Stimulated activated CD4-positive, alpha-beta T cell treated with anti-CD3 and anti-CD28 coated beads, TNF-alpha, amount 100 ng/mL, for 48 hours (primary cell): ENCODE measurements at places on chromosomes 16 and 17.

DNA sequence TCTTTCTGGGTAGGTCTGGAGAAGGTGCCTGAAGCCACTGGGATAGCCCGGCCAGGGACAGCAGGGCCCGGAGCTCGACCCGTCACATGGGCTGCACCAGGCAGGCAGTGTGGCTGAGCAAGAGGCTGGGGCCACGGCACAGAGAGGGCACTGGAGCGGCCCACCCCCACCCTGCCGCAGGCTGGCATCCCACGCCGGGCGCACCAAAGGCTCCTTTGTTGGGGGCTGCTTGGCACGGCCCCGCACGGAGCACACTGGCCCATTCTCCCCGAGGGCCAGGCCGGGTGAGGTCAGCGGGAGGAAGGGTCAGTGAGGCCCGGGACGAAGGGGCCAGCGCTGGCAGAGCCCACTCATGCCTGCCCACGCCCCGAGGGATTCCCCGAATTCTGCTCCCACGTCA, 36.5 kb upstream of the PVALEF start:
- no peak for DNase-seq

- DNase-seq: no peak
Observed at GRCh38 chr17:74442670-74443515, 11.0 kb downstream of the GPRC5C start.

- no peak for DNase-seq
Observed at GRCh38 chr16:58085171-58085570, 44.0 kb downstream of the CFAP20 start.

DNA sequence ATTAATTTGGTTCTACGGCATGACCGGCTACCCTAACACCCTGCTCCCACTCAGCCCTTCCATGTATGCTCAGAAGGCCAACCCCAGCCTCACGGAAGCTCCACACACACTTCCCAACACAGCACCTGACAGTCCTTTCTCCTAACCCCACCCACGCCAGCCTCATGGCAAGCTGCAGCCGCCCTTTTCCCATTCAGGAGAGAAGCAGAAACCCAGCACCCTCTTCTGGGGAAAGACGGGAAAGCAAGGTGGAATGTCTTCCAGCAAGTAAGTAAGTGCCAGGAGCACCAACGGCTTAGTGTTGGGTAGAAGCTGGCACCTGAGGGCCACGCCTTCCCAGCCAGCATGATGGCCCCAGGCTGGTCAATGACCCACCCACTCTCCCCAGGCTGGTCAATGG, 32.1 kb downstream of the ABR start:
- DNase-seq: no peak

- no peak for DNase-seq
Observed at GRCh38 chr17:29169806-29170591, 10.2 kb downstream of the MYO18A start.

DNA sequence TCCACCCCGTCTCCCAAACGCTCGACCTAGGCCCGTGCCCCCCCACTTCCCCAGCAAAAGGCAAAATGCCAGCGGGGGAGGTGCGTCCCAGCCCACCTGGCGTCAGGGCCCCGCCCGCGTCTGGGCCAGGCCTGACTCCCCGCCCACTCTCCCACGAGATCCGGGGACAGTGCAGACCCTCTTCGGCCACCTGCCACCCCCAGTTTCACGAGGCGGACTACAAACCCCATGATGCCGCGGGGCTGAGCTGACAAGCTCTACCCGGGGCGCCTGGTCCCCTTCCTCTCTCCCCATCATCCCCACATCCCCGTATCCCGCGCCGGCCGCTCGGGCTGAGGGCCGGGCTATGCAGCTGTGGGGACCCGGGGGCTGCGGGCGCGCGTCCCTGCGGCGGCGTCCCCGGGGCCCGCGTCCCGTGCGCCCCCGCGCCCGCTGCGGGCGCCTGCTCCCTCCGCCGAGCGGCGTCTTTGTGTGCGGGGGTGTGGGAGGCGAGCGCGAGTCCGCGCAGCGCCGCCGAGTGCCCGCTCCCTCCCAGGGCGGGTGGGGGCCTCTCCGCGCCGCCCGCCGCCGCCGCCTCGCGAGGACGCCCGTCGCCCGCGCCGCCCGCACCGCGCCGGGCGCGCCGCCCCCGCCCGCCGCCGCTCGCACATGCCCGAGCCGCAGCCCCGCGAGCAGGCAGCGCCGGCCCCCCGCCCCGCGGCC, at the start of gene ANKRD13B:
Gene ANKRD13B, plus strand, starts transcription at position 283 of the 702 bp plus-strand sequence. CDS start 490 bp downstream, outside the sequence.
- DNase-seq: no peak

DNA sequence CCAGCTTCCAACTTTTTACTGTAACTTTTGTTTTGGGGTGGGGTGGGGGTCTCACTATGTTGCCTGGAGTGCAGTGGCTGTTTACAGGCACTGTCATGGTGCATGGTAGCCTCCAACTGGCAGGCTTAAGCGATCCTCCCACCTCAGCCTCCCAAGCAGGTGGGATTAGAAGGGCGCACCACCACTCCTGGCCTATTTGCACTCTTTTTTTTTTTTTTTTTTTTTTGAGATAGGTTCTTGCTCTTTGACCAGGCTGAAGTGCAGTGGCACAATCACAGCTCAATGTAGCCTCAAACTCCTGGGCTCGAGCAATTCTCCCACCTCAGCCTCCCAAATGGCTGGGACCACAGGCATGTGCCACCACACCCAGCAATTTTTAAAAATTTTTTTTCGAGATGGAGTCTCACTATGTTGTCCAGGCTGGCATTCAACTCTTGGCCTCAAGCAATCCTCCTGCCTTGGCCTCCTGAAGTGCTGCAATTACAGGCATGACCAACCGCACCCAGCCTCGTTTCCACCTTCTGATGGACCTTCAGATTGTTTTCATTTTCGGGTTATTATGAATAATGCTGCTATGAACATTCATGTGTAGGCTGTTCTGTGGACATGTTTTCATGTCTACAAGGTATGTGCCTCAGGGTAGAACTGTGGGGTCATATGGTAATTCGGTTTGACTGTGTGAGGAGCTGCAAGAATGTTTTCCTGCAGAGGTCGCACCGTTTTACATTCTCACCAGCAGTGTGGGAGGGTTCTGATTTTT, 10.9 kb downstream of the TRAP1 start:
- no peak for DNase-seq

DNA sequence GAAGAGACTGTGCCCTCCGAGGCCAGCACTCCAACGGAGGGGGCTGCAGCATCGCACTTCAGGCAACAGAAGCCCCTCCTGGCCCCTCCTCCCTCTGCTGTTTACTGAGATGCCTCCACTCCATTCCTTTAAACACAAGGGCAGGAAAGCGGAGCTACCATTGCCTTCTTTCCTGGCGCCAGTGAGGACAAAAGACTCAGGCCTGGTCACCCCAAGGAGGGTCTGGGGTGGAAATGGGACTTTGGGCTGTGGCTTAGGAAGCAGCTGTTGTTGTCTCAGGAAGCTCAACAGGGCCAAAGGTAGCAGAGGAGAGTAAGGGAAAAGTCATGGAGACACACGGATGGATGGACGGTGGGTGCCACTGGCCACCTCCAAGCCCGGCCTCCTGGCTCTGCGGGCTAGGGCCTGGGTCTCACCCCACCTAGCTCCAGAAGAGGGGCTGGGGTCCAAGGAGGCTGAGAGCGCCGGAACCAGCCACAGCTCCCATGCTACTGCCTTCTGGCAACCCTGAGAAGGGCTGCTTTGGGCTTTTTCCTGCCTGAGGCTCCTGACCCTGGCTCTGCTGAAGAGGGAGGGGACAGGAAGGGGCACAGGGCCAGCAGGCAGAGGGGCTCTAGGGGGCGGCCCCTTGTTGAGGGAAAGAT, 11.1 kb downstream of the CD300LG start:
- no peak for DNase-seq

- DNase-seq: no peak
Observed at GRCh38 chr16:3769013-3769412, 51.7 kb upstream of the TRAP1 start.

DNA sequence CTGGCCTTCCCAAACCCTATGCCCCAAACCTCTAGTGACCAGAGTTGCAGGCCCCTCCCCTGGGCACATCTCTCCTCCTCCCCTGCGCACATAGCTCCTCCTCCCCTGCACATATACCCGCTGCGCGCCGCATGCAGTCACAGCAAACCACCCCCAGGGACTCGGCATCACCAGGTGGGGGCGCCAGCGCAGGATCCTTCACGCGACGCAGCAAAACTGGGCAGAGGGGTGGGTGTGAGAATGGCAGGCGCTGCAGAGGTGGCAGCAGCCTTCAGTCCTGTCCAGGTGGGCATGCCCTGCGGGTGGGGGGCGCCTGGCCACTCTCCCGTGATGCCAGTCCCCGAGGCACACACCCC, 5.6 kb downstream of the CORO6 start:
- DNase-seq: peak; percentile 92

DNA sequence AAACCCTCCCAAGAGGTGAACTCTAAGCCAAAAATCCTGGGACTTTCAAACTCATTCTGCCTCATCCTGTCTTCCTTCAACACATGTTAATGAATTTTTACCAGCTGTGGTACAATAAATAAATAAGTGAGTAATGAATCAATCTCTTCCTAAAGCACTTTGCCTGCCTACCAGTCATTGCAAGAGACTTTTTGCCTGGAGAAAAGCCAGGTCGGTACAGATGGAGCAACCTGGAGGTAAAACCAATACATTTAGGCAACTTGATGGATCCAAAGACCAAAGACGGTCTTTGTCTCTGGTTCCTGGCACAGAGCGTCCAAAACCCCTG, 324.2 kb downstream of the PMP22 start:
- DNase-seq: no peak

- no peak for DNase-seq
Observed at GRCh38 chr16:70695331-70696070, 9.6 kb upstream of the MTSS2 start.

DNA sequence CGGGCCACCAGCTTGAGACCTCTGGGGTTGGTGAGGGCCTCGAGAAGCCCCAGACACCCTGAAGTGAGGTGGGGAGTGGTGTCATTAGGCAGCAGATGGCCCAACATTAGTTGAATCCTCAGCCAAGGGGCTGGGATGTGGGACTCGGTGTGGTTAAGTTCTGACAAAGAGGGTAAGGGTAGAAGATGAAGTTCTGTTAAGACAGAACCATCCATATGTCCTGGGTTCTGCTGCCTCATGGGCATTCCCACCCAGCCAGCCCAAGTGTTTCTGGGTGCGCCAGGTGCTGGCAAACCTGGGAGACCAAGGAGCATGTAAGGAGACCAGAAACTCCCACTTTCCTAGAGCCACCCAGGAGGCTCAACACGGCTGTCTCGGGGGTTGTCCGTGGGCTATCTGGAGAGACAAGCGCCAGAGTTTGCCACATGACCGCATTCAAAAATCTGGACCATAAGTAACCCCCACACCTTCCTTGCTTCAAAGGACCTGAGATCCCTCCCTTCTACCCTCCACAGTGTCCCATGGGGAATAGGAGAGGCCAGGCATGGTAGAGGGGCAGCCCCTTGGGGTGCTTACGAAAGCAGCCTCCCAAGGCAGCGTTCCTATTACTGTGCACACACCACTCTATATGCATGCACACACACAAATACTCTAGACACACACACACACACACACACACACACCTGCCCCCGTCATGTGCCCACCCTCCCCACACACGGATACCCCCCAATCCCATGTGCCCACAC, 128.7 kb downstream of the C16orf78 start:
- DNase-seq: no peak

DNA sequence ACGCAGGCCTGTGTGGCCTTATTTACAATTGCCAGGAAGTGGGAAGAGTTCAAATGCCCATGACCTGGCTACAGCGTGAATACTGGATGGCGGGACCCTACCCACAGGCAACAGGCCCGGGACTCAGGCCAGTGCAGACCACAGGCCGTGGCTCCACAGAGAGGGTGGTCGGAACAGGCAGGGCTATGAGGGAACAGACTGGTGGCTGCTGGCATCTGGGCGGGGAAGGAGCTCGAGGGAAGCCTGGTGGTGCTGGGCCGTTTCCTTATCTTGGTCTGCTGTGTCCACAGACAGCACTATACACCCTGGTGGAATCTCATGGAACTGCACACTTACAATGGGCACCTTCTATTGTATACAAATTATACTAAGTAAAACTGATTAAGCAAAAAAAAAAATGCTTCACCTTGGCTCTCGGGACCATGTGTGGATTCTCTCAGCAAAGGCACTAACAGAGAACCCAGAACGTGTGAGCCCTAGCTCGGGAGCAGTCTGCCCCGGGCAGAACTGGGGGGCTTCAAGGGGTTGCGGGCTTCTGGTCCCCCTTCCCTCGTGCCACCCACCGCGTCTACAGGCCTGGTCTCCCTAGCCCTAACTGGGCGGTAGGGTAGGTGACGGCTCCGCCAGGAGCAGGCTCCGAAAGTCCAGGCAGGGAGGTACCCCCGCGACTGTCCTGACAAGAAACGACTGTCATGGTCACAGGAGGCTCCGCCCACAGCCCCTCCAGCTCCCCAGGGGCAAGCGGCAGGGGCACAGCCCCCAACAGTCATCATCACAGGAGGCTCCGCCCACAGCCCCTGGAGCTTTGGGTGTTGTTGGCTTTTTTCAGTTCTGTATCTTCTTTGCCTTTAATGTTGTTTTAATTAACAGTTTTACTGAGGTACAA, 21.8 kb downstream of the CEP131 start:
- DNase-seq: no peak

DNA sequence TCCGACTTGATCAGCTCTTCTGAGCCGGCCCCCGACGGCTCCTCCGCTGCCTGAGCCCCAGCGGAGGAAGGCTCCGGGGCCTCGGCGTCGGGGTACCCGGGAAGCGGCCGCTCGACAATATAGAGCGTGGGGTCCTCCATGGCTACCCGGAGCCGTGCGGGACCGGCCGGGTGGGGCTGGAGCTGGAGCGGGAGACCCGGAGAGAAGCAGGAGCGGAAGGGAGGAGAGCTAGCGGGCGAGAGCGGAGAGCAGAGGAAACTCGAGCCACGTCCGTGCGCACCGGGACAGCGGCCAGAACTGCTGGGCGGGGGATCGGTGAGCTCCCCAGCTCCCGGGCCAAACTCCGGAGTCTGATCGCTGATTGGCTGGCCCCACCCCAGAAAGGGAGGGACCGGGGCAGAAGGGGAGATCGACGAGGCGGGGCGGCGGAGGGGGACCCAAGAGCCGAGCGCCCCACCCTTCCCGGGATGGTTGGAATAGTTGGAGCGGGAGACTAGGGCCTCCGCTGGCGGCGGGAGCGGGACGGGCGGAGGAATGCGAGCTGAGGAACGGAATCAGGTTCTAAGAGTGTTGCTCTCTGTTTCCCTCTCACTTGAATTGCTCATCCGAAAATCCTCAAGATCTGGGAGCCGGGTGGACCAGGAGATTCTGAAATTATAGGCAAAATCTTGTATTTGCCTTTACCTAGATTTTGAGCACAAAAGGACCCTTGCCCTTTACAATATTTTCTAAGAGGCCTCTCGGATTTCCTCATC, at the start of gene CAVIN1:
Gene CAVIN1, minus strand, starts transcription at position 299 of the 755 bp plus-strand sequence. Its CDS starts 159 bp downstream, at position 140.
- peak; percentile 27 for DNase-seq

DNA sequence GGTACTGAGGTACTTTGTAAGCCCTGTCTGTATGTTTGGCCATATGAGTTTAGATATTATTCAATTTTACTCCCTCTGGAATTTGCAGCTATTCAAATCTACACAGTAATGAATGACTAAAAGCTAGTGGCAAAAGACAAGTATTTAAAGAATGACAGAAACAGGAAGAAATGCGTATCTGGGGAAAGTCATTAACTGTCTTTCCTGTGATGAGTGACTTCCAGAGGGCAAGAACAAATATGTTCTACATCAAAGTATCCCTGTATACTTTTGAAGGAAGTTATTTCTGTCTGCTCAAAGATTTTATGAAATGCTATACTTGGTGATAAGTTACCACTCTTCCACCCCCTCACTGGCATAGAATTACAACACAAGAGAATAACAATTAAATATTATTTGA, 489.3 kb upstream of the SOX9 start:
- no peak for DNase-seq
